ENCODE measurements at places on chromosomes 6 and 20.
A peak's percentile ranks its signal among the peaks of the same experiment; 100 is the strongest.

GRCh38 chr6:116390581-116390980, 19.8 kb downstream of the DSE start:
- no peak for DNase-seq

DNA sequence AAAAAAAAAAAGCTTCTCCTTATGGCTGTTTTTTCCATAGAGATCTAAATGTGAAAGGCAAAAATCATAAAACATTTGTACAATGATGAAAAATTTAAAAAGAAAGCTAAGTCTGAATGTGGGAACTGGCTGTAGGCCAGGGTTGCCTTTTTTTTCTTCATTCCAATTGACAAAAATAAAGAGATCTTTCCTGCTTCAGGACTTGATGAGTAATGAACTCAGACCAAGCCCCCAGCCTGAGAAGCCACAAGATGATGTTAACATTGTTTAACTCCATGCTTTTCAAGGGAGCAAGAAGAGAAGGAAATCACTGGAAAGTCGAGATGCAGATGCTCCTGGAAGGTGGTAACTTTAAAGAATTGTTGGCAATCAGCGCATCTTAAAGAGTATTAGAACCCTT, 41.4 kb downstream of the TRMT6 start:
- DNase-seq, result no peak

DNA sequence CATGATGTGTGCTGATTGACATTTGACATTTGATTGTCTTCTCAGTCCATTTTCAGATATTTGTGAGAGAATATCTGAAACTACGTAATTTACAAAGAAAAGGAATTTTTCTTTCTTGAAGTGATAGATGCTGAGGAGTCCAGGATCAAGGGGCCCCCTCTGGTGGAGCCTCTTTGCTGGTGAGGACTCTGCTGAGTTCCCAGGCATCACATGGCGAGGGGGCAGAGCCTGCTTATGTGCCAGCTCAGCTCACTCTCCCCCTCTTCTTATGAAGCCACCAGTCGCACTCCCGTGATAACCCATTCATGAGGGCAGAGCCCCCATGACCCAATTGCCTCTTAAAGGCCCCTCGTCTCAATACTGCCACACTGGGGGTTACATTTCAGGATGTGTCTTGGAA, 91.3 kb downstream of the RPP40 start:
- DNase-seq, result no peak

GRCh38 chr6:113805173-113805790, 51.9 kb upstream of the MARCKS start:
- DNase-seq, result no peak

GRCh38 chr20:25344634-25345033, 46.0 kb downstream of the ABHD12 start:
- no peak for DNase-seq

GRCh38 chr6:143333081-143333480, 117.4 kb downstream of the ADAT2 start:
- no peak for DNase-seq

- no peak for DNase-seq
These were observed 608.6 kb downstream of the COL12A1 start for GRCh38 chr6:74597266-74597665.

DNA sequence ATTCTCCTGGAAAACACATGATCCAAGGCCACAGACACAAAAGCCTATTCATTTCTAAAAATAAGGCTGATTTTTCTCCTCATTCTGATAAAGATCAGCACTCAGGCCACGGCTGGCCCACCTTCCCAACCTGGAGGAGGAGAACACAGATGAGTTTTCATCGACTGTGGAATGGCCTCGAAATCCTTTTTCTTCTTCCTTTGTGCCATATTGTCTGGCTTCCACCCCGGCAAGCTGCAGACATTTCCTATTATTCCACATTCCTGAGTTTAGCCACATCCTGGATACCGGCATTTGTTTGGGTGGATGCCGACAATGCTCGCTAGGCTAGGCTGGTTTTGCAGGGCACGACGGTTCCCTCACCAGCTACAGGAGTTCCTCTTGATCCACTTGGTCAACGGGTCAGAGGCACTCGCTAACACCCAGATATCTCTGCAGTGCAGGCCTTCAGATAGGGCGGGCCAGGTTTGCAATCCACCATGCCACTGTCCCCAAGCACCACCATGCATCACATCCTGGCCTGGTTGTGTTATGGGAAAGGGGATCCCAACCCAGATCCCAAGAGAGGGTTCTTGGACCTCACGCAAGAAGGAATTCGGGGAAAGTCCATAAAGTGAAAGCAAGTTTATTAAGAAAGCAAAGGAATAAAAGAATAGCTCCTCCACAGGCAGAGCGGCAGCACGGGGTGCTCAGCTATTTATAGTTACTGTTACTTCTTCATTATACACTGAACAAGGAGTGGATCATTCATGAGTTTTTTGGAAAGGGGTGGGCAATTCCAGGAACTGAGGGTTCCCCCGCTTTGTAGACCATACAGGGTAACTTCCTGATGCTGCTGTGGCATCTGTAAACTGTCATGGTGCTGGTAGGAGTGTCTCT, 4.2 kb upstream of the CTSZ start:
- DNase-seq, result no peak

GRCh38 chr6:130259140-130259539, 36.4 kb upstream of the SAMD3 start:
- DNase-seq, result no peak

GRCh38 chr6:38646166-38646878, 6.6 kb upstream of the BTBD9 start:
- no peak for DNase-seq

DNA sequence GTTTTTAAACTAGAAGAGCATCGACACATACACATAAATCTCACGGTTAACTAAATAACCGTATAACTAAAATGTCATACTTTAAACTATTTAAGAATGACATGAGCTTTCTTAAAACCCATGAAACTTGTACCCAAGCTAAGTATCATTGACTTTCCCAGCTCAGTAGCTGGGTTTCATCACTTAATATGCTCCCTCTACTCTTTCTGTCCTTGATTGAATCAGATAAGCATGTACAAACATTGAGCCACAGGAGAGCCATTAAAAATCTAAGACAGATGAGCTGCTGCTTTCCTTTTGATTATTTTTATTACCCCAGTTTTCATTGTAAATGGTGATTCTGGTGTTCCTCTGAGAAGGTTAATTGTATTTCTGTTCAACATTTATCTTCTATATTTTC, 115.8 kb downstream of the FOXO3 start:
- DNase-seq, result no peak

DNA sequence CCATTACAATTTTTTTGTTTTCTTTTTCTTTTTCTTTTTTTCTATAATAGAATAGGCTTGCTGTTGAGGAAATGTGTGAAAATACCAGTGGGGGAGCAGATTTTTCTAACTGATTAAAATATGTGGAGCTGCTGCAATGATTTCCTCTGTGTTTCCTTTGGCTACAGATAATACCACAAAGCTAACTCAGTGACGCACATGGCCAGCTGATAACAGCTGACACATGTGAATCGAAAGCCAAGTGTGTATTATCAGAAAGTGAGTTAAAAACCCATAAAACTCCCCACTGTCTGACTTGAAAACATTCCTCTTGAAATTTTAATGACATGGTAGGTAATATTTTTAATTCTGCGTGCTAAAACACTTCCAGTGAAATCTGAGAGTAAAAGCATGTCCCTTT, 70.8 kb upstream of the AHI1 start:
- DNase-seq, result no peak

DNA sequence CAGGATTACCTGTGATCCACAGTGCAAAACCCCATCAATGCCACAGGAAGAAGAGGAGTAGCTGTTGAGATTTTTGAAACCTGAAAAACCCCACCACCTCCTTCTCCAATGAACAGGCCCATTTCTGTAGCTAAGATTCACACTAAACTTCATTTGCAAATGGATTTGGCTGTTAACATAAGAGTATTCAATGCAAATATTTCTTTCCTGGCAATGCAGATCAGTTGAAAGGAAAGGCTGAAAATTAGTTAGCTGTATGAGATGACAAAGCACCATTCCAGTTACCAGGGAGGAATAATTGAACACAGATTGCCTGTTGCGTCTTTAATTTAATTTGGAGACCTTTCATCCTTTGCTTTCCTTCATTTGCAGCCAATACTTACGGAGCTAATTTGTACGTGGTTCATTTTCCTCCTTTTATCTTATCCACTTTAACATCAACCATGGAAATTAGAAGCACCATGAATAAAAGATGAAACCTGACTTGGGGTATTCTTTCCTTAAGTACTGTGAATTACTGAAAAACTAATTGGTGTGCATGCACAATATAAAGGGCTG, 4.2 kb downstream of the B3GAT2 start:
- no peak for DNase-seq

DNA sequence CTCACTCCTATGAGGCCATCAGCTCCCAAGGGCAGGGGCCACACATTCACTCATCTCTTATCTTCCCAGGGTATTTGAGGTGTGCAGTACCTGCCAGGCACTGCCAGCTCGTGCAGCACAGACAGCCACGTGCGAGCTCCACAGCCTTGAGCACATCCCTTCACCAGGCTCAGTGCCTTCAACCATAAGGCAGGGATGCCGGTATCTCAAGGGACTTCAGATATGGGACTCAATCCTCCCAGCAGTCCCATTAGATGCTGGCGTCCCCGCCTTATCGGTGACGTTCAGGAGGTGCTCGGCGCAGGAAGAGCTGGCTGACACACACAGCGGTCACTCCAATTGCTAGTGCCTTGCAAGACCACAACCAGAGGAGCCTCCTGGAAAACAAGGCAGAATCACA, 47.0 kb downstream of the EZR start:
- no peak for DNase-seq

GRCh38 chr20:25281541-25281991, 33.7 kb downstream of the PYGB start:
- DNase-seq, result no peak

- DNase-seq, result no peak
These were observed 96.9 kb downstream of the RFX6 start for GRCh38 chr6:116973976-116974375.

GRCh38 chr6:100658486-100658885, 193.8 kb upstream of the SIM1 start:
- DNase-seq, result no peak

GRCh38 chr6:169175360-169175887, 78.2 kb downstream of the THBS2 start:
- no peak for DNase-seq

GRCh38 chr6:148822819-148823218, 76.0 kb downstream of the UST start:
- DNase-seq, result no peak

- no peak for DNase-seq
These were observed 70.9 kb downstream of the ATG5 start for GRCh38 chr6:106254636-106255035.

DNA sequence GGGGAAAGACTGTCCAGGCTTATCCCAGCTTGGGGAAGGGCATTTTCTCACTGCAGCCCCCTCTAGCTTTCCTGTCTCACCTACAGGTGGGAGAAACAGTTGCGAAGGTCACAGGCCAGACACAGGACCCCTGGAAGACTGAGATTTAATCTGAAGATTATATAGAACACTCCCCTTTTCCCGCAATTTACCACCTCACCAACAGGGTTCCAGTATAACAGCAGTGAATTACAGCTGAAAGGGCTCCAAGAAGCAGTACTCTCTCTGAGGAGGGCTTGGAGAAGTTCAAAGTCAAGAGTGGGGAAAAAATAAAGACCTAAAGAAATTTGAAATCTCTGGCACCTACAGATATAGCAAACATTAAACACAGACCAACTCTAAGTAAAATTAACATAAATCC, 111.9 kb downstream of the ANKRD60 start:
- no peak for DNase-seq

DNA sequence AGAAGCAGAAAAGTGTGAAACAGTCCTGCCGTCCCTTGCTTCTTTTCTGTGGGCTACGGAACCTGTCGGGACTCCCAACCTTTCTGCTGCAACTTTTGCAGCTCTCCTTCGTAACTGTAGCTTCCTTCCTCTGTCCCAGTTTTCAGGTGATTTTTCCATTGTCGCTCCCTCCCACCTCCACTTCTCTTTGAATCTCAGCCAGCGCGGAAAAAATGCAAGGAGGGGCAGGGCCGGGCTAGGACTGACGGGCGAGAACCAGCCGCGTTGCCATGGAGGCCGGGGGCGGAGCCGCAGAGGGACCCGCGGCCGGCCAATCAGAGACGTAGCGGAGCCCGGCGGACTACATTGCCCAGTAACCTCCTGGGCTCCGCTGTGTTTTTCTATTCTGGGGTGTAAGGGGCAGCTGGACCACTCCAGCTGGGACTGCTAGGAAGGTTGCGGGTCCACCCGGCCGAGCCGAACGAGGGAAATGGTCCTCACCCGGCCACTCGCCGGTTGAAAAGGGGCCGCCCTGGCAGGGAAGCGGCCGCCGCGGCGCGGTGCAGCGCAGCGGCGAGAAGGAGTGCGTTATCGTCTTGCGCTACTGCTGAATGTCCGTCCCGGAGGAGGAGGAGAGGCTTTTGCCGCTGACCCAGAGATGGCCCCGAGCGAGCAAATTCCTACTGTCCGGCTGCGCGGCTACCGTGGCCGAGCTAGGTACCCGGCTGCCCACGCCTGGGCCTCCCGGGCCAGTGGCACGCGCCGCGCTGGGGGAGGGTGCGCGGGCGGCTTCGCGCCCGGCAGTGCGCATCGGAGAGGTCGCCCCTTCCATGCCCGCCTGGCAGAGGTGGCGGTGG, at the start of the genes CYP39A1 and SLC25A27:
CYP39A1 (minus strand) TSS at position 216 of the 836 bp plus-strand sequence. CDS start 236 bp downstream, outside the sequence.
SLC25A27 (plus strand) TSS at position 373 of the 836 bp plus-strand sequence; CDS start at position 591, 218 bp downstream.
- DNase-seq, result peak; percentile 63

DNA sequence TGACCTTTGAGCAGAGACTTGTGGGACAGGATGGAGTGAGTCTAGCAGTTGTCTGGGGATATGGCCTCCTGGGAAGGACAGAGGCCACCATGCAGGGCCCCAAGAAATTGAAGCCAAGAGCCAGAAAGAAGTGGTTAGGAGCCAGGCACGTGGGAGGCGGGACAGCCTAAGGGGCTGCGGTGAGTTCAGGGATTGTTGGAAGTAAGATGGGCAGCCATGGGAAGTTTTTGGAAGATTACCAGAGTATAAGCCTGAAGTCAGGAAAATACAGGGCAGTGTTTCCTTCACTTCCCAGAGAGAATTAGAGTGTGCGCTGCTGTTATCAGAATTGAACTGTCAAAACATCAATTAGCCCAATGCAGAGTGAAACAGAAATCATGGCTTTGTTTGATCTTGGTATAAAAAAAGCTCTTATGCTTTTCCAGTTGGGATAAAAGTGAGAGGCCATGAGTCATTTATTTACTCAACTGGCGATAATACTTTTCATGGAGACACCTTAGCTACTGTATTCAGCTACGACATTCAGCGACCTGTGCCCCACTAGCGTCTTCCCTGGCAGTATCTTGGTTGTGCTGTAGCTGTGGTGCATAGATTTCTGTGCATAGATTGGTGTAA, 66.9 kb downstream of the PHACTR2 start:
- no peak for DNase-seq

All from stimulated activated CD8-positive, alpha-beta memory T cell treated with anti-CD3 and anti-CD28 coated beads, Interleukin-4, amount 100 ng/mL, for 4 hours (primary cell).